Fibroblast of skin of left biceps (primary cell): ENCODE measurements at places on chromosomes 6 and 20.

- DNase-seq, result peak; percentile 26
Observed at GRCh38 chr6:149963212-149963461, 606 bp upstream of the ULBP1 start.

DNA sequence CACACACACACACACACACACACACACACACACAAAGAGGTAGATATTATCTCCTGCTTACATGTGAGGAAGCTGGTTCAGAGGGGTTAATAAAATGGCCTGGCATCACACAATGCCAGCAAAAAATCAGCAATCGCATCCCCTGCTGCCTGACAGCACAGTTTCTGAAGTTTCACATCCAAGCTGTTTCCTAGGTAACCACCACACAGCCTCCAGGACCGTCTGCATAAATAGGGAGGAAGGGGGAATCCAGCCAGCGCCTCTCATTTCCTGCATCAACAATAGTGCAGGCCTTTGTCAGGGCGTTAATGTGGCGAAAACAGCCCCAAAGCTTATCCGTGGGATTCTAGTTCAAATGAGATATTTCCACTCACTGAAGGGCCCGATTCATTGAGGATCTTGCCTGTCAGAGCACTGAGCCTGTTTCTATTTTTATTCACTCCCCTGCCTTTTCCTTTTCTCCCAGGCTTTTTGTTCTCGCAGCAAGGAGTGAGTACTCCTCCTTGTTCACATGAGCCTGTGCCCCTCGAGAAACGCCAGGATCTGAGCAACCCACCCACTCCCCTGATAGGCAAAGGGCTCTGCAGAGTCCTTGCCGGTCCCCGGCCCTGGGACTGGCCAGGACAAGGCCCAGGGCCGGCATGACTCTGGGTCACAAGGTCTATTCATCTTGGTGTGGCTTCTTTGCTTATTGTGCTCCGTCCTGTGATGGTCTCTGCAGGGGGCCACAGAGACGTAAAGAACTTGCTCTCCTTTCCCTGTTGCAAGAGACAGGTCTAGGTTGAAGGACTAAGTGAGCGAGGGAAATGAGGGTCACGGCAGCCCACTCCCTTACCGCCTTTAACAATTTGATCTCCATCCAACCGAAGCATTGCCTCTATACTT is 32.7 kb downstream of the TUBB2B start:
- no peak for DNase-seq

- no peak for DNase-seq
Observed at GRCh38 chr6:120990866-120991265, 343.4 kb downstream of the TBC1D32 start.

GRCh38 chr6:158697811-158698210 is 48.0 kb downstream of the SYTL3 start:
- no peak for DNase-seq

- no peak for DNase-seq
Observed at GRCh38 chr6:149060985-149061760, 256.3 kb upstream of the TAB2 start.

- DNase-seq, result no peak
Observed at GRCh38 chr20:11849270-11849915, 68.3 kb upstream of the BTBD3 start.

DNA sequence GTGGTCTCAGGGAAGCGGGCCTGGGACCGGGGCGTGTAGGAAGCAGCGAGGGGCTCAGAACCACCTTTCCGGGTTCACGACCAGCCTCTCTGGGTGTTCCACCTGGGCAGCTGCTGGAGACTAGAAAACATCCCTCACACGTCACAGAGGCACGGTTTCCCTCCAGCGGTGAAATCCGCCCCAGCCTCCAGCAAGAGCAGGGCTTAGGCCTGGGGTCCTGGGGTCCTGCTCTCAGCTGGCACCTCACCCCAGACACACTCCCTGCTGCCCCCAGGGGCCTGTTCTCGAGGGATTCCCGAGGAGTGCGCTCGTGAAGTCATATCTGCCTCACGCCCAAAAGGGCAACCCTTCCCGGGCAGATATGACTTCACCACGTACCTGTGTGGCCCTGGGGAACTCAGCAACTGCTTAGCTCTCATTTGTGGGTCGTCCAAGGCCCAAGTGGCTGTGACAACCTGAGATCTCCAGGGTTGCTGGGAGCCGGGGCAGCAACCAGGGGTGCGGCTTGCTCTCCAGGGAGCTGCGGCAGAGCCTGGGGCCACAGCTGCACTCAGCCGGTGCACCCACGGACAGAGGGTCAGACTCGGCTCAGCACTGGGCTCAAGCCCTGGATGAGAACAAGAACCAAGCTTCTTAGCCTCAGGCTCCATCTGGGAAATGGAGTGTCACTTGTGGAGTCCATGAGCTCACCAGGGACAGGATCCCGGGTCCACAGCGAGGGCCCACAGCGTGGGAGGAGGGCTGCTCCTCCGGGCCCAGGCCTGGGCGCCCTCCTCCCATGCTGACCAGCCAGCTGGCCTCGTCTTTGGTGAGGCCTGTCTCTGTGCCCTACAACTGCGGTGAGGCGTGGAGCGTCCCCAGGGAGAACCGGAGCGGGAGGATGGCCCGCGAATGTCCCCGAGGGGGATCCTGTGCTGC is 661 bp downstream of the FNDC11 start:
- DNase-seq, result no peak

- DNase-seq, result no peak
Observed at GRCh38 chr6:13814938-13815575, 700 bp upstream of the MCUR1 start.

DNA sequence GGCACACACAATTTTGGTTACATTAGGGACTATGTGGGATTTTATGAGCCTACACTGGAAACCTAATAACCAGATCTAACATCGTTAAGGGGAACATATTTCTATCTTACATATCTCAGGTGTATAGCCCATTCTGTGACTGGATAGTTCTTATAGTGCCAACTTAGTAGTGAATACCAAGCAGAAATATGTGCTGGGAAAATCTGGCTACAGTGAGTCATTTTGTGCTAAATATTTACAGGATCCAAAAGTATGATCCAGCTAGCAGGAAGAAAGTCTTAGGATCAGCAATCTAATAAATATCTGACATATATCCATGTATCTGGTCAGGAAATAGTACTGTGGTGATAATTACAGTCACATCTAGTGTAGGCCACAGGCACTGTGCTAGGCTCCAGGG is 94.6 kb upstream of the INSM1 start:
- no peak for DNase-seq

DNA sequence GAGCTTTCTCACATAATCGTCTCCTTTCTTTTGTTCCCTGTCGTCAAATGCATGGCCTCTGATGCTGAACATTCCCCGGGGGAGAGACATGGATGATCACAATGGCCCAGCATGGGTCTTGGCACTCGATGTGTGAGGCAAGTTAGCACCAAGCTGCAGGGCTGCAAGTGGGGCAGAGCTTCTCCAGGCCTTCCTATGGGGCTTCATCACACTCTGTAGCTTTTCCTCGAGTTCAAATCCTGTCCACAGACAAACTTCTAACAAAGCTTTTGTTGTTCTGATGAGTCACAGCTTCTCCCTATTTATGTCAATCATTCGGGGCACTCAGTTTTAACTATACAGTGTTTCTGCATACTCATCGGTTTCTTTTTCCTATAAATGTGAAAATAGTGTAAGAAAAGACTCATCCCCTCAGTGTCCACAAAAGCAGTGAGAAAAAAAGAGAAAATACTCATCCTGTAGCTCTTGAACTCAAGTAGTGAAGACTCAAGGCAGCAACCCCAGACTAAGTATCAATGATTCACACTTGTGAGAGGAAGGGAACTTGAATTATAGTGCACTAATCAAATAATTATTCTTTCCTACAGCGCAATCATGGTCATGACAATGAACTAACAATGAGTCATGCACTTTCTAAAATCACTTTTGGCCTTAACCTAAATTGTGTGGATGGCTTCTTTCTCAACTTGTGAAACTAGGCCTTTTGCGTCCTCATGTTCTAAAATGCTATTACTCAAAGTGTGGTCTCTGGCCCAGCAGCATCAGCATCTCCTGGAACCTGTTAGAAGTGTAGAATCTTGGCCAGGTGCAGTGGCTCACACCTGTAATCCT is 68.4 kb upstream of the NOX3 start:
- DNase-seq, result peak; percentile 52

DNA sequence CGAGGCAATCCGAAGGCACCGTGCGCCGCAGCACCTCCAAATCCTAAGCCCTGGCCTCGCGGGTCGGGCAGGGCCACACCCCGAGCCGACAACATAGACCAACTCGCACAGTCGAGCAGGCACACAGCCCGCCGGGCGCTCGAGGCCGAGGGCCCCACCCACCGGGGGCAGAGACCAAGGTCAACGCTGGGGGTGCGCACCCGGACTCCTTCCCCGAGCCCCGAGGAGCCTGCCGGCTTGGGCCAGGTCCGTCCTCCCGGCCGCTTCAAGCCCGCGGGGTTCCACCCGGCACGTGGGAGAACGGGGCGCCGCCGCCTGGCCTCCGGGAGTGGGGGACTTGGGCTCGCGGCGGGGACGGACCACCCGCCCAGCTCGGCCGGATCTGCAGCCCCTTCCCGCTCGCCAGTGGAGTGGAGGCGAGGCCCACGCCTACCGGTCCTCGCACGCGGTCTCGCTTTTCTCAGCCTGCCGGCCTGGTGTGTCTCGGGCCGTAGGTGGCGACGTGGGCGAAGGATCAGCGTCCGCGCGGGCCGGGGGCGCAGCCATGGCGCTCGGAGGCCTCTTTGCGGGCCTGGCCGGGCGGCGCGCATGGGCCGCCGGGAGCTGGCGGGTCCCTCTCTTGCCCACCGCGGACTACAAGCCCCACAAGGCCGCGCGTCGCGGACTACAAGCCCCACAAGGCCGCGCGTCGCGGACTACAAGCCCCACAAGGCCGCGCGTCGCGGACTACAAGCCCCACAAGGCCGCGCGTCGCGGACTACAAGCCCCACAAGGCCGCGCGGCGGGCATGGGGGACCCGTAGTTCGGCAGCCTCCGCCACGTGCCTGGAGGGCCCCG is at the start of gene UCKL1:
TSS of gene UCKL1 (minus strand) at position 590 of the 837 bp plus-strand sequence. CDS start at position 546, 44 bp downstream.
- DNase-seq, result peak; percentile 79

- DNase-seq, result no peak
Observed at GRCh38 chr6:135815216-135815615, 36.3 kb upstream of the PDE7B start.

GRCh38 chr6:23218751-23219150 is 649.4 kb downstream of the HDGFL1 start:
- DNase-seq, result no peak

DNA sequence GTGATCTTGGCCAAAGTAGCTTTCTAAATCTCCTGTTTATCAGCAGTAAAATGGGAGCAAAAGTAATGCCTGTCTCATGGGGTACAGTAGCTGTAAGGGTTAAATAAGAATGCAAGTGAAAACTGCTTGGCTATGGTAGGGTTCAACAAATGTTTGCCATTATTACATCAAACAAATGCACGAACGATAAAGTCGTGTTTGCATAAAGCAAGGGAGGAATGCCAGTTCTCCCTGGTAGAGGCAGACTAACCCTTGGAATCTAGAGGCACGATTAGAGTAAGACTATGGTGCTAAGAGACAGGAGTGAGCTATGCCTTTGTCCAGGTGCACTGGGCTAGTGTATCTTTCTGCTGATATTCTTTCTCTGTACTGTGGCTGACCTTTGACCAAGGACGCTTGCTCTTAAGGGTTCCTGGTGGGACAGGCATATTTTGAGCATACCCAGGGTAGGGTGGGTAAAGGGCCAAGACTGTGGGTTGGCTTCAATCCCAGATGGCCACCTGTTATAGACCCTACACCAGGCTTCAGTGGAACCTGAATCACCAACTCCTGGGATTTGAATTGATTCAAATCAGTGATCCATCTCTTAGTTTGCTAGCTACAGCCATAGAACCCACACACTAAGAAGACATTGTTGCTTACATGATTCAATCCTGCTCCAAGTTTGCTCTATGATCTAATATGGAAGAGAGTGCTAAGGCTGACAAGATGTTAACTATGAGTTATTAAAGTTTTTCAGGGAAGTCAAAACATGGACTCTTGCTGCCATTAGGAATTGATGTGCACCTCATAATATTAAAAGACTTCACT is 139.9 kb downstream of the CCDC170 start:
- DNase-seq, result no peak

GRCh38 chr20:57374931-57375651 is 16.1 kb upstream of the RBM38 start:
- no peak for DNase-seq

- peak; percentile 65 for DNase-seq
Observed at GRCh38 chr6:95274686-95275235, 302.6 kb upstream of the MANEA start.

- DNase-seq, result no peak
Observed at GRCh38 chr6:106731144-106731842, 101.9 kb downstream of the QRSL1 start.

DNA sequence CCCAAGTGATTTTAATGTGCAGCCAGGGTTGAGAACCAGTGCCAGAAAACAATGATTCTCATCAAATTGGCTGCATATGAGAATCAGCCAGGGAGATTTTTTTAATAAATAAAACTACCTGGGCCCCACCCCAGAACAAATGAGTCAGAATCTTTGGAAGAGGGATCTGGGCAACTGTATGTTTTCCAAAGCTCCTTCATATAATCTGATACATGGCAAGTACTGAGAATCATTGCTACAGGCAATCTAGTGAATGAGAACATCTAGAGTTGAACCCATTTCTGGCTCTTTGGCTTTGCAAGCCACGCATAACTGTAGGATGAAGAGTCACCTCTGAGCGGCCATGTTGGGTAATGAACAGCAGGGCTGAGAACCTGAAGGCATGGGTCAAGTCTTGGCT is 26.1 kb upstream of the DSP start:
- no peak for DNase-seq

DNA sequence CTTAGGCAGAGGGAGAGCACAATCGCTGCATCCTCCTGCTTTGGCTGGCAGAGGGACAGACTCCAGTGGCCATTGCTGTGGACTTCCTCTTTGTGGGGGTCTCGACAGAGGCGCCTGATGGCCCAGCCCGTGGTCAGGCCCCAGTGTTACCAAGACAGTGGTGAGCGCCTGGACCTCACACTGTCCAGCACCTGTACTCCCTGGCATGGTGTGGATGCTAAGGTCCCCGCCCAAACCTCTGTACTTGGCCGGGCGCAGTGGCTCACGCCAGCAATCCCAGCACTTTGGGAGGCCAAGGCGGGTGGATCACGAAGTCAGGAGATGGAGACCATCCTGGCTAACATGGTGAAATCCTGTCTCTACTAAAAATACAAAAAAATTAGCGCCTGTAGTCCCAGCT is 2.3 kb upstream of the NTSR1 start:
- DNase-seq, result no peak

- no peak for DNase-seq
Observed at GRCh38 chr20:37938181-37938750, 35.3 kb downstream of the VSTM2L start.

- DNase-seq, result no peak
Observed at GRCh38 chr6:79077715-79078074, 359 bp downstream of the PHIP start.

DNA sequence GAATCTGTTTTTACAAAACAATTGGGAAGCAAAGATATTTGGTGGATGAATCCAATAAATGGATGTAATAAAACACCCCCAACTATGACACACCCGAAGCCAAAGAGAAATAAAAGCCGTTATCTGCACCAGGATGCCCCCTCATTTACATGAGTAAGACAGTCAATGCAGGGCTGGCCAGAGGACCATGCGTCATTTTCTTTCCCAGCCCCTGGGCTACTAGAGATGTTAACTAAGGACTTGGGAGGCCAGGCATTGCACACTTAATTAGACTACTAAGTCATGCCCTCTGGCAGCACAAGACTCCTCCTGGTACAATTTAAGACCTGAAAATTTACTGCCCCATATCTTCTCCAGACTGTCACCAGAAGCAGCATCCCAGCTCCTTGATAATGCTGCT is 3.2 kb downstream of the LEMD2 start:
- no peak for DNase-seq
